ENCODE measurements at places on chromosomes 1 and 21.

GRCh38 chr1:156717351-156717750 is 10.9 kb upstream of the METTL25B start:
- DNase-seq, result no peak

DNA sequence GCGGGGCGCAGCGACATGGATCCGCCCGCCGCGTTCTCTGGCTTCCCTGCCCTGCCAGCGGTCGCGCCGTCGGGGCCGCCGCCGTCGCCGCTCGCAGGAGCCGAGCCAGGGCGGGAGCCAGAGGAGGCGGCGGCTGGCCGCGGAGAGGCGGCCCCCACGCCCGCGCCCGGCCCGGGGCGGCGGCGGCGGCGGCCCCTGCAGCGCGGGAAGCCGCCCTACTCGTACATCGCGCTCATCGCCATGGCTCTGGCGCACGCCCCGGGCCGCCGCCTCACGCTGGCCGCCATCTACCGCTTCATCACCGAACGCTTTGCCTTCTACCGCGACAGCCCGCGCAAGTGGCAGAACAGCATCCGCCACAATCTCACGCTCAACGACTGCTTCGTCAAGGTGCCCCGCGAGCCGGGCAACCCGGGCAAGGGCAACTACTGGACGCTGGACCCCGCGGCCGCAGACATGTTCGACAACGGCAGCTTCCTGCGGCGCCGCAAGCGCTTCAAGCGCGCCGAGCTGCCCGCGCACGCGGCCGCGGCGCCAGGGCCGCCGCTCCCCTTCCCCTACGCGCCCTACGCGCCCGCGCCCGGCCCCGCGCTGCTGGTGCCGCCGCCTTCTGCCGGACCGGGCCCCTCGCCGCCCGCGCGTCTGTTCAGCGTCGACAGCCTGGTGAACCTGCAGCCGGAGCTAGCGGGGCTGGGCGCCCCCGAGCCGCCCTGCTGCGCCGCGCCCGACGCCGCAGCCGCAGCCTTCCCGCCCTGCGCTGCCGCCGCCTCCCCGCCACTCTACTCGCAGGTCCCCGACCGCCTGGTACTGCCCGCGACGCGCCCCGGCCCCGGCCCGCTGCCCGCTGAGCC is 459 bp downstream of the FOXE3 start:
- DNase-seq, result no peak

DNA sequence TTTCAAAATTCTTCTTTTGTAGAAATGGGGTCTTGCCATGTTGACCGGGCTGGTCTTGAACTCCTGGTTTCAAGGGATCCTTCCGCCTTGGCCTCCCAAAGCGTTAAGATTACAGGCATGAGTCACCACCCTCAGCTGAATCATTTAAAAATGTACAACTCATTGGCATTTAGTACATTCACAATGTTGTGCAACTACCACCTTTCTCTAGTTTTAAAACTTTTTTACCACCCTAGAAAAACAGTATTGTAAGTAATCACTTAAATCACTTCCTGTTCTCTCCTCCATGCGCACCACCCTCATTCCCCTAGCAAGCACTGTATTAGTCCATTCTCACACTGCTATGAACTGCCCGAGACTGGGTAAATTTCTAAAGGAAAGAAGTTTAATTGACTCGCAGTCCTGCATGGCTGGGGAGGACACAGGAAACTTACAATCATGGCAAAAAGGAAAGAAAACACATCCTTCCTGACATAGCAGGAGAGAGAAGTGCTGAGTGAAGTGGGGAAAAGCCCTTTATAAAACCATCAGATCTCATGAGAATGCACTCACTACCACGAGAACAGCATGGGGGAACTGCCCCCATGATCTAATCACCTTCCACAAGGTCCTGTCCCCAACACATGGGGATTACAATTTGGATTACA is 14.4 kb upstream of the THEM5 start:
- no peak for DNase-seq

GRCh38 chr1:150778409-150778808 is 12.8 kb upstream of the CTSS start:
- no peak for DNase-seq

GRCh38 chr1:92291372-92291999 is 7.3 kb downstream of the GLMN start:
- DNase-seq, result no peak

GRCh38 chr1:246573491-246573890 is 7.2 kb downstream of the CNST start:
- DNase-seq, result no peak

- DNase-seq, result no peak
Measured at GRCh38 chr1:59412718-59413326, 115.9 kb downstream of the FGGY start.

- no peak for DNase-seq
Measured at GRCh38 chr1:77412069-77412819, 130.4 kb downstream of the AK5 start.

DNA sequence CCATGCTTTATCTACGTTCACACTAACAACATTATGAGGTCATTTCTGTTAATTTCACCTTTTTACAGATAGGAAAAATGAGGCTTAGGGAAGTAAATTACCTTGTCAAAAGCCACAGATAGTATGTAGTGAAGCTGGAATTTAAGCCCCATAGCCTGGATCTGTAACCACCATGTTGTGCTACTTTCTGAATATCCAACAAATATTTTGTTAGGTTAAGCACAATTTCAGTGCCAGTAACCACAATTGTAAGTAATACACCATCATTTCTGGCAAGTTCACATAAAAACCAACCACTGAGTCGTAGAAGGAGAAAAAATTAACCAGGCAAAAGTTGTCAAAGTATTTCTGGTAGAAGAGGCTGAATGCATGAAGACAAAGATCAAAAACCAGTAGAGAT is 593.1 kb upstream of the CAMK1G start:
- no peak for DNase-seq

DNA sequence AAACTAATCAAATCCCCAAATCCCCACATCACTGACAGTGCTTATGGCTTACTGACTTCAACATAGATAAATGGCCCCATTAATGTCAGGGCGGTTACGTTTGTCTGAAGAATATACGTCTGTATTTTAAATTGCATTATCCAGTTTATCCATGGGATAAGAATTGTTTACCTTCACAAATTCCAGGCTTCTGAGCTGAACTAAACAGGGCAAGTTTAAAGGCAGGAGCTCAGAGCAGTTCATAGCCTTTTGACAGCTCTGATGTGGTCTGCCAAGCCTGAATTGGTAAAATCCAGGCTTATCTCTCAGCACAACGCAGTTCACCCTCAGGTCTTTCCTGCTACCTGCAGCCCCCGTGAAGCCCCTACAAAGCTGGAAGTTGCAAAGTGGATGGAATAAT is 79.5 kb upstream of the GREM2 start:
- DNase-seq, result no peak

- no peak for DNase-seq
Measured at GRCh38 chr21:45405819-45406762, 1.1 kb downstream of the COL18A1 start.

GRCh38 chr1:154198756-154199562 is 7.1 kb upstream of the TPM3 start:
- peak; percentile 9 for DNase-seq

DNA sequence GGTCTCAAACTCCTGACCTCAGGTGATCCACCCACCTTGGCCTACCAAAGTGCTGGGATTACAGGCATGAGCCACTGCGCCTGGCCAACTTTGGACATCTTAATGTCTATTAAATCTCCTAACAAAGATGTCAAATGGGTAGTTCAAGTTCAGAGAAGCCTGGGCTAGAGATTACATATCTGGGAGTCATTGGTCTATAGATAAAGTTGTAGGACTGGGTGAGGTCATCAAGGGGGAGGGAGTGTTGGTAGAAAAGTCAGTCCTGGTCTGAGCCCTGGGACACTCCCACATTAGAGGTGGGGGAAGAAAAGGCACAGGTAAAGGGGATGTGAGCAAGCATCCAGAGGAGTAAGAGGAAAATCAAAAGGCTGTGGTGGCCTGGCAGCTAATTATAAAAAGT is 6.6 kb downstream of the UBIAD1 start:
- no peak for DNase-seq

GRCh38 chr1:61395146-61395800 is 312.9 kb downstream of the NFIA start:
- DNase-seq, result no peak

GRCh38 chr21:37095821-37096220 is 22.8 kb downstream of the TTC3 start:
- DNase-seq, result no peak

GRCh38 chr1:18529714-18530113 is 49.0 kb downstream of the KLHDC7A start:
- DNase-seq, result no peak

- DNase-seq, result no peak
Measured at GRCh38 chr1:223176437-223176836, 33.4 kb upstream of the TLR5 start.

GRCh38 chr1:41807390-41807789 is 111.3 kb downstream of the HIVEP3 start:
- DNase-seq, result no peak

- DNase-seq, result no peak
Measured at GRCh38 chr21:14384453-14384852, 1.5 kb upstream of the HSPA13 start.

DNA sequence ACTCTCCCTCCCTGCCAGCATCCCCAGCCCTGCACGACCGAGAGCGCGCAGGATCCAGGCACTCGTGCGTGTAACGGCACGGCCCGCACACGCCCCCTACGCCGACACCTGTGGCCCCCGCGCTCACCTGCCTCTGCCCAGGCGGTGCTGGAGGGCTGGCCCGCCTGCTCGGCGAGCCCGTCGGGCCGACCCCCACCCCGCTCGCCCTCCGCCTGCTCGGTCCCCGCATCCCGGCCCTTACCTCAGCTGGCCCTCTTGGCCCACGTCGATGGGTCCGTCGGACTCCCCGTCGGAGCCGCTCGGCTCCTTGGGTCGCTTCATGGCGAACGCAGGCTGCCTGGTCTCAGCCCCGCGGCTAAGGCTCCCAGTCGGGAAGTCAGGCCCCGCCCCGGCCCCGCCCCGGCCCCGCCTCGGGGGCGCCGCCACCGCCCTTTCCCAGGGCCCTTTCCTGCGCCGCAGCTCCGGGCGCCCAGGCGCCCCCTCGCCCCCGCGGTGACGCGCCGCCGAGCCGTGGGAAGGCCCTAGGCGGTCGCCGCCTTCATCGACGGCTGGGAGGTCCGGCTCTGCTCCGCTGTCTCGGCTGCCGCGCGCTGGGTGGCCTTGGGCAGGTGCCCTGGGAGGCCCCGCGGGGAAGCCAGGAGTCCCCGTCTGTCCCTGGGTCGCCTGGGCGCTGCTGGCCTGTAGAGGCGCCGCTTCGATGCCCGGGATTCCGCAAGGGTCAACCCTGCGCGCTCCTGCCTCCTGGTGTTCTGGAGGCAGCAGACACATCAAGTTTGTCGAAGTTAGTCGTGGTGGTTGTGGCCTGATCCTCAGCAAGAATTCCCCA is at the start of gene HEYL:
Gene HEYL (minus strand): TSS at position 339 of the 826 bp plus-strand sequence. CDS start 18 bp downstream, at position 321.
- no peak for DNase-seq

DNA sequence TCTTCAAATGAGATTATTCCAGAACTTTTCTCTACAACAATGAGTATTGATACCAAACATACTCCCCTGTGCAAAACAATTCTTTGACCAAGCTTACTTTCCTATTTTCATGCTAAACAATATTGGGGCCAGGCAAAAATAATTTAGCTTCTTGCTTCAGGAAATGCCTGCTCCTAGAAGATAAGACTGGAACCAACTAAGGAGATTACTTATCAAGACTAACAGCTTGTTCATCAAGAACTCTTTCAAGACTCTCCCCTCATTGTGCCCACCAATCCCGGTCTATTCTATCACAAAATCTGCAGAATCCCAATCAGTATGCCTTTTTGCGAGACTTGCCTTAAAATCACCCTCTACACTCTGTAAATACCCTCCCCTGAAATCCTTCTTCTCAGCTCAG is 536.6 kb downstream of the RWDD3 start:
- no peak for DNase-seq

GRCh38 chr1:247841796-247842195 is at the start of gene OR11L1:
TSS of gene OR11L1 (minus strand) at chr1:247841896. CDS start at chr1:247841896, 0 bp downstream.
- DNase-seq, result no peak

GRCh38 chr1:242827538-242827937 is 303.0 kb upstream of the PLD5 start:
- DNase-seq, result no peak

DNA sequence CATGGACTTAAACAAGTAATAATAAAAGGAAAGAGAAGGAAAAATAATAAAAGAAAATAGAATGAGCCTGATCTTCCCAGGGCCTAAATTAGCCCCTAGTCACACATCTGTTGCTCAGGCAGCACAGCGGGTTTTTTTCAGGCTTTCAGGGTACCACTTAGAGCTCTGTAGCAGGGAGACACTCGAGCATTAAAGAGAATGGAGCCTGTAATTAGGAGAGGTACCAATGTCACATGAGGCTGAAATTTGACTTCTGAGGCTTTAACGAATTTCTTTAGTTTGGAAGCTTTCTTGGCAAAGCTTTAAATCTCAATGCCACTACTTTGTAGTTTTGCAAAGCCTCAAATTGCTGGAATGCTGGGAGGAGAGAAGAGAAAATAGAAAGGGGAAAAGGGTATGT is 116.3 kb downstream of the AK5 start:
- DNase-seq, result no peak

DNA sequence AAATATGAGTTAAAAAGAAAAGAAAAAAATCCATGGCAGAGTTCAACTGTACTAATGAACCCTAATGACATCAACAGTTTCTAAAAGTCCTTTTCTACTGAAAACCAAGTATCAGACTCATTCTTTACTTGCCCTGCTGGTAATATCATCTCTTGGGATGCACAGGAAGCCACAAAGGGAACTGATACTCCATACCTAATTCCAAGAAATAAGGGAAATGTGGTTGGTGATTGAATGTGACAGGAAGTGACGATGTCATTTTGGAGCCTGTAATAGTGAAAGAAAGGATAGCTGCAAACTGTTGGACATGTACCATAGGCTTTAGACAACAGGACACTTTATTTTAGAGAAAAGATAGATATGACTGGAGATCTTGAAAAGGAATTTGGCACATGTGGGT is 98.7 kb upstream of the VAV3 start:
- no peak for DNase-seq

DNA sequence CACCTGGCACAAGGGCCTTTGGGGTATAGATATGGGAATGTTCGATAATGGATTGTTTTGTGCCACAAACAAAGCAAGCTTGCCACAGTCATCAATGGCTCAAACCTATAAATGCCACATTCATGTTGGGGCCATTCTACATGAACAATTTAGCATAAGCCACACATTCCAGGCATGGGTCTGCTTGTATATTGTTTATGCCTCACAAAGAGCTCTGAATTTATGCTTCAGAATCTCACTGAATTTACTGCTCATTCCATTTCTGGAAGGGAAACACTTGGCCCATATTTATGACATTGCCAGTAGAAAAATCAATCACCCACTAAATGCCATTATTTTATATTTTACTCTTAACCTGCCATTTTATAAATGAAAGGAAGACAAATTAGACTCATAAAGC is 6.4 kb downstream of the PCP4 start:
- no peak for DNase-seq
